Colonic mucosa (tissue), 4 donors: ENCODE measurements at places on chromosomes 3 and 15.

GRCh38 chr3:12287727-12288181 is 1.1 kb upstream of the PPARG start:
- DNase-seq, result peak; percentile 47

DNA sequence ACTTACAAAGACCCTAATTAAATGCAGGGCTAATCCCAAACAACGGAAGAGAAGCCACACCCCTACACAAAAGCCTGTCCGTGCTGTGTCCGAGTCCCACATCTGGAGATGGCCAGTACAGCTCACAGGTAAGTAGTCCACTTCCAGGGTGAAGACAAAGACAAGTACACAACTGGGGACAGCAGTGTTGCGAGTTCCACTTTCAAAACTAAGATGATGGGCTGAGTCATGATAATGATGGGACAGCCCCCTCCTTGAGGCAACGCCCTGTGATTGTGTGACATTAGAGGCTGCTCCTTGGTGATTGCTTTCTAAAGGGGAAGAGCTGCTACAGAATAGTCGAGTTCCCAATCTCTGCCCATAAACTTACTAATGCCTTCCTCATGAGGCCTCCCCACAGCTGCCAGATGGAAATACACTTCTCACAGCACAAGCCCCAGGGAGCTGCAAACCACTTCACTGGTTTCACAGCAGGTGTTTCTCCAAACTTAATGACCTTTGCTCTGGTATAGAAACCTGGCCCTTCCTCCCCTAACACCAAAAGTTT is 27.6 kb downstream of the RFT1 start:
- DNase-seq, result no peak

DNA sequence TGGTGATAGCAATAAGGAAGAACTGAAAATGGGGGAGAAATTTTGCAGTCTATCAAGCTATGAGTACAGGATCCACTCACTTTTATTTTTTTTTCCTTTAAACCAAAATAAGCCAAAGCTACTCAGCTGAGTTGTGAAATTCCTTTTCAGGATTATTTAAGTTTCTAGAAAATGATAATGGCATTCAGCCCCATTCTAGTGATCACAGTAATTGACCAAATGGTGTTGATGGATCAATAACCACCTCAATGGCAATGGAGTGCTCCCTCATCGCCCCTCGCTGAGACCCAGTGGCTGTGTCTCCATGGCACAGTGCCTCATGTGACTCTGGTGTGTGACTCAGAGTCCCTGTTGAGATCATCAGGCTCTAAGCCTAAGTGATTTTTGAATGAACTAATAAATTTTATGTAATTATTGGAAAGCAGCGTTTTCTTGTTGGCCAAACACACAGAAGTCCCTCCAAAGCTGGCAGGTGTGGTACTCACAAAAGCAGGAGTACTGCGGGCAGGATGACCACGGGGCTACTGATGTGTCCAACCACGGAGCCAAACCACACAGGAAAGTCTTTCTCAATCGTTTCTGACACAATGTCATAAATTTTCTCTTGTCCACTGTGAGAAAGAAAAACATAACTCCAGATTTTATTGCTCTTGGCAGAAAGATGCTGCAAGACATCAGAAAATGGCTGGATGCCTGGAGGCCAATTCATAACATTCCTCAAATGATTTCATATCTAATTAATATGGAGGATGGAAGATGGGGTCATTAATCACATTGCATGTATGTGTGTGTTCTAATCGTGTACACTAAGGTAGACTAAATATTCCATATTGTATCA is 14.4 kb upstream of the STARD5 start:
- DNase-seq, result no peak

DNA sequence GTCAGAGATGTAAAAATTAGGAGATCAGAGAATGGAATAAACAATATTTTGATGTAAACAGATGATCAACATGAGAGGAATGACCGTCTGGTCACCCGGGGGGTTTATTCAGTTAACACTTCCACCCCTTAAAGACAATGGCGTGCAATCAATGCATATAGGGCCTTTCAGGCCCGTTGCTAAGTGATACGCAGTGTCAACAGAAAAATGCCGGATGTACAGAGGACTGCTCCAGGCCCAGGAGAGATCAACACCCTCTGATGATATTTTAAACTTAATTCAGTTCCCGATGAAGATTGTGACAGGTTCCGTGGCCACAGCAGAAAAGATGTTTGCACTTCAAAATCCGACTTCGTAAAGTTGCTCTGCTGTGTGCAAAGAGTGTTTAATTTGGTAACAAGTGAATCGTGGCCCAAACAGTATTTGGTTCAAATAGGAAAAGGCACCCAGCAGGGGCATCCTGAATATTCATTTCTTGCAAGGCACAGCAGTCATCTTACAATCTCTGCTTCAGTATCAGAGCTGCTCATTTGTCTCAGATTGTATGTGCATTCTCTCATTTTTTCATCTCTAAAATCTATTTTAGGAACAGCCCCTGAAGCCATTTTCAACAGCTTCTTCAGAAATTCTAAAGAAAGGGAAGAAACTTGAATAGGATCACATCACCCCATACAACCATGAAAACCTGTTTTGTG is 72.6 kb downstream of the FOXB1 start:
- DNase-seq, result no peak

DNA sequence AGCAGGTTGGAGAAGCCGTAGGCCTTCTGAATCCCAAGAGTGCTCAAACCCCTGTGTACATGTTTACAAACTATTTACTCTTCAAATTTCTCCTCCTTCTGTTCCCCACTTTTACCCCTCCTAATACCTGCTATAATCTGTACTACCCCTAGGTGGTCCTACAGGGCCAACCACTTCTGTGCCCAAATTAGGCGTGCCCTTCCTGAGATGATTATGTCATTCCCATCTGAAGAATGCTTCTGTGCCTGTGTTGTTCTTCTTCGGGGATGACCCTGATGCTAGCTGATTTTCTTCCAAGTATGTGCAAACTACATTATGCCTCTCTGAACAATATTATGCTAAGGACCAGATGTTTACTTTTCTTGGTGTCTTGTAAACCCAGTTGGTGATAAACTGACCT is 20.5 kb downstream of the RBP2 start:
- no peak for DNase-seq

- DNase-seq, result peak; percentile 47
These were observed 65.6 kb downstream of the SLC6A6 start for GRCh38 chr3:14467814-14468620.

GRCh38 chr3:56885453-56885852 is 83.7 kb upstream of the ARHGEF3 start:
- no peak for DNase-seq

- DNase-seq, result no peak
These were observed 52.2 kb downstream of the MOBP start for GRCh38 chr3:39519554-39520288.

DNA sequence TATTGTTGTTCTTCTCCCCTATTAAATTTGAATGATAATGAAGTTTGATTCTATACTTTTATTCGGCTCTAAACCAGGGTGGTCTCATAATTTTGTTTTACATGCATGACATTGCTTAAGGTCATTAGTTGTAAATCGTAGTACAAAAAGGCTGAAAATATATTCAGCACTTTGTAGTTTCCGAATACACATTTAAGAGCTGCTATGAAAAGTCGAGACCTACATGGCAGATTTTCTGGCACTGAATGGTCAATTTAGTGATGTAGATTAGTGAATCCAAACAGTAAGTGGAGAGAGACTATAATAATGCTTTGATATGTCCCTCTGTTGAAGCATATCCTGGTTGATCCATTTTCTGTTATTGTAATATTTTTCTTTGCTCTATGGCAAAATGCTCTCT is 254.0 kb upstream of the SOX2 start:
- DNase-seq, result no peak

GRCh38 chr3:190811775-190812480 is 50.6 kb downstream of the GMNC start:
- no peak for DNase-seq

GRCh38 chr3:186821429-186822387 is 15.4 kb upstream of the RFC4 start:
- no peak for DNase-seq

- DNase-seq, result no peak
These were observed 29.3 kb upstream of the MEF2A start for GRCh38 chr15:99536422-99537040.

DNA sequence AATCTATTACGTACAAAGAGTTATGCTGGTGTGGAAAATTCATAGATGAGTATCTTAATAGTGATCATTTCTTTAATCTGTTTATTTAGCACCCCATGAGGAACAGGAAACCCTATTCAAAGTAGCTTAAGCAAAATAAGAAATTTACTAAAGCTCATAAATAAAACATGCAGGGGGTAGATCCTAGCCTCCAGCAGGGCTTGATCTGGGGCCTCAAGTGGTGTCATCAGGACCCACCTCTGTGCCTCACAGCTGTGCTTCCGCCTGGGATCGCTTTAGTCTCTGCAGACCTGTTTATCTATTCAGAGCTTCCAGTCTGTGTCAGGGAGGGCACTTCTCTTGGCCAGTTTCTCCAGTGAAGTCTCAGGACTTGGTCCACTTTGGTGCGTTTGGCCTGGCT is 171.0 kb upstream of the SLC24A5 start:
- DNase-seq, result no peak

- no peak for DNase-seq
These were observed 47.3 kb downstream of the ZDHHC19 start for GRCh38 chr3:196163666-196164493.
